ENCODE measurements at places on chromosomes 16 and 17. TPM values are rescaled to one million over a fixed set of nuclear protein-coding genes. Genes with fewer than 3 reads are reported as not detected.
A peak's percentile ranks its signal among the peaks of the same experiment; 100 is the strongest.

- no peak for DNase-seq
- H3K4me3 ChIP-seq = no peak overlapping the region
- H3K27me3 ChIP-seq = no peaks in the 10 kb centered on the region
- no peaks in the 10 kb centered on the region for H3K4me1 ChIP-seq
- no peak overlapping the region for H3K27ac ChIP-seq
Measured at GRCh38 chr17:19024101-19025078, 19.8 kb upstream of the FAM83G start.

The CMTM2 gene
- polyA plus RNA-seq = 2.1 TPM

The ZSCAN10 gene
- polyA plus RNA-seq = not detected

DNA sequence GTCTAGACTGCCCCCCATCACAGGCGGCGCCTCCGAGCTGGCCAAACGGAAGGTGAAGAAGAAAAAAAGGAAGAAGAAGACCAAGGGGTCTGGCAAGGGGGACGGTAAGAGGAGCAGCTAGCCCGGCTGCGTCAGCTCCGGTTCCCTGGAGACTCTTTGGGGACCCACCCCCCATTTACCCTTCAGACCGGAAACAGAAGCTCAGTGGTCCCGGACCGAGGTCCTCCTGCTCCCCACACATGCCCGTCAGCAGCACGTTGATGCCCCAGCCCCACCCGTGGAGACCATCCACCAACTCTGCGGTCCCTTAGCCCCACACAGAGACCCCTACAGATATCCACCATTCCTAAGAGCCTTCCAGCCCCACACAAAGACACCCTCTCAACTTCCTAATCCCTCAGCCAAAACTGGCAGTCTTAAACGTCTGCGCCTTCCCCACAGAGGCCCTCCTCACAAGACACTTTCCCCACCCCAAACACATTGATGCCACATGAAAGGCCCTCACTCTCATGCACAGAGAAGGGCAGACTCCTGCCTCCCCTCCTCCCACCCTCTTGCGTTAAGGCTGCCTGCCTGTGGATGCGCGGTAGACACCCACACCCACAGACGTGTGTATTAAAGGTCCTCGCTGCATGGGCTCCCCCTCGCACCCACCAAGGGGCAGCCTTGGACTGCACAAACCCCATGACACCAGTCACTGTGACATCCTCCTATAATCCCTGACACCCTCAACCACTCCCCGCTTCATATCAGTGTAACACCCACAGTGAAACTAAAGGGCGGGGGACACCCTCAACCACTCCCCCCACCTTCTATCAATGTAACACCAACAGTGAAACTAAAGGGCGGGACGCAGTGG, 58.2 kb upstream of the RPH3AL start:
- no peaks in the 10 kb centered on the region for H3K4me1 ChIP-seq

The SRSF1 gene
- 393 TPM for polyA plus RNA-seq

DNA sequence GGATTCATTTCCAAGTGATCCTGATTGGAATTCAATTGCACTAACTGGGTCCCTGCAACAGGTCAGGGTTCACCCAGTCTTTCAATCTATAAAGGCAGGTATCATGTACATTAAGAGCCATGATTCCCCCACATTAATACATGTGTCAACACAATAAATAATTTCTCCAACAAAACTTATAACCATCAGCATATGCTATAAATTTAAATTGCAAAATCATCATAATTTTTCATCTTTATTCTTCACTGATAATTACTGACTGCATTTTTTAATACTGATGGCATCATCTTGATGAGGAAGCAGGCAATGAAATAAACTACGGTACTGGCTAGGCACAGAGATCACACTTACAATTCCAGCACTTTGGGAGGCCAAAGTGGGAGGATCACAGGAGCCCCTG, 59.4 kb downstream of the ZFHX3 start:
- no peaks in the 10 kb centered on the region for H3K27me3 ChIP-seq
- peak overlapping the region; percentile 28 for H3K27ac ChIP-seq
- no peak for DNase-seq
- no peak overlapping the region for H3K4me3 ChIP-seq
- H3K36me3 ChIP-seq = no peaks in the 10 kb centered on the region
